ENCODE measurements at places on chromosomes 6 and 20. TPM values are rescaled to one million over a fixed set of nuclear protein-coding genes. Genes with fewer than 3 reads are reported as not detected.

The MEP1A gene
- total RNA-seq = not detected

The ARG1 gene
- total RNA-seq = not detected

The GPLD1 gene
- 0.59 TPM for total RNA-seq

The MAFB gene
- total RNA-seq = 0.12 TPM

The EYA4 gene
- not detected for total RNA-seq

The SLC24A3 gene
- not detected for total RNA-seq

The TPBG gene
- not detected for total RNA-seq

The GNMT gene
- total RNA-seq = 0.71 TPM

The TNNC2 gene
- total RNA-seq = not detected

The CRIP3 gene
- 0.27 TPM for total RNA-seq

The SMLR1 gene
- total RNA-seq = not detected

The SCUBE3 gene
- total RNA-seq = not detected

The MATN4 gene
- 6.7 TPM for total RNA-seq

The SLC12A5 gene
- 0.49 TPM for total RNA-seq

Measured in T-helper 1 cell treated with Interleukin-12 subunit alpha and Interleukin-12 subunit beta and Interleukin-4 antibody, amounts not matched to agents 30 ng/mL and 1 ng/mL, for 36 hours (primary cell).